Uterus (tissue), 4 donors: ENCODE measurements at places on chromosomes 7 and 10. TPM values are rescaled to one million over a fixed set of nuclear protein-coding genes. Genes with fewer than 3 reads are reported as not detected.
A peak's percentile ranks its signal among the peaks of the same experiment; 100 is the strongest.

DNA sequence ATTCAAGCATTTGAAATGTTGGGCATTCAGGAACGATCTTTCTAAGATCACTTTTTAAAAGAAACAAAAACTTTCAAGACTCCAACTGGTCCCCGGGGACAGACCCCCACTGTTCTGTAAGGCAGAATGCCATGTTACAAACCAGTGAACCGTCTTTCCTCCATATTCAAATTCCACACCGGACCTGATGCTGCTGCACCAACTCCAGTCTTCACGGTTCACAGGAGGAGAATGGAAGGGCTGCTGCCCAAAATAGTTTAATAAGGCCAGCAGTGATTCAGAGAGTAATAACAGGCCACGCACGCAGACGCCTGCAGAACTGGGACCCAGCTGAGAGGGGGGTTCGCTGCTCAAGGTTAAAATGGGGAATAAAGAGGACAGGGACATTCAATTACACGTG lies 47.2 kb downstream of the OSBPL3 start:
- DNase-seq, result no peak

- DNase-seq, result no peak
Observed at GRCh38 chr7:11742496-11742895, 89.5 kb downstream of the THSD7A start.

- DNase-seq, result no peak
Observed at GRCh38 chr7:2702594-2702957, 14.6 kb downstream of the AMZ1 start.

DNA sequence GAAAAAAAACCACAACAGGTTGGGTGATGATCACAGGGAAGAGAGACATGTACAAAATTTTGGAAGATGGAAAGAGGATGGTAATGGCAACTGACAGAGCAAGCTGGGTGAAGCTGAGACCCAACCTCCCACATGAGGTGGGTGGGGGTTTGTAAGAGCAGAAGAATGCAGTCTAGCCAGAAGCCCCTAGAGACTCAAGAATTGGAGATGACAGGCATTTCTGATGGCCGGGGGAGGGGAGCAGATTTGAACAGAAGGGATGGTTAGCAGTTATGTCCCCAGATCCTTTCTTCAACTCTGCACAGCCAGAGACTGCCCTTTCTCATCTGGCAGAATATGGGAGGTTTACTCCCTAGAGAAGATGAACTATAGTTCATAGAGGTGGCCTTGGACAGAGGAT lies 208.0 kb downstream of the GALNT17 start:
- DNase-seq, result no peak

- DNase-seq, result no peak
Observed at GRCh38 chr10:71600849-71601248, 118.7 kb downstream of the C10orf105 start.

DNA sequence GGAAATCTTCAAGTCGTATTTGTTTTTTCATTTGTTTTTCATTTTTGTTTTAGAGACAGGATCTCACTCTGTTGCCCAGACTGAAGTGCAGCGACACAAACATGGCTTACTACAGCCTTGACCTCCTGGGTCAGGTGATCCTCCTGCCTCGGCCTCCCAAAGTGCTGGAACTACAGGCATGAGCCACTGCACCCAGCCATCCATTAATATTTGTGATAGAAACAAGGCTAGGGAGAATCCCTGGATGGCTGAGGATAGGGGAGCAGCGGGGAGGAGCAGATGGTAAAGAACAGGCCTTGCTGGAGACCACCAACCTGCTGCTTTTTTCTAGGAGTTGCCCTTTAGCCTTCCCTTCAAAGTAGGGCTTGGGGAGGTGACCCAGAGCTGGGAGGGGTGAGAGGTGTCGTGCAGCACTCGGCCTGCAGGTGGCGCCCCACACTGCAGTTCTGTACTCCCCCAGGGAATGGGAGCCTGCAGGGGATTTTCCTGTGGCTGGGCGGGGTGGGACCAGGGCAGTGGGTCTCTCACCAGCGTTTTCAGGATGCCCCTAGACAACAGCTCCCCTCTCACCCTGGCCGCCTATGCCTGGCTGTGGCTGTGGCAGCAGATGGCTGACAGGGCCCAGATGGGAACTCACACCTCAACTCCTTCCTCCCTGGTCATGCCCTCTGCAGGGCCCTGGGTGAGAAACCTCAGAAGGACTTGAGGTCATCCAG lies 12.6 kb upstream of the CDH23 start:
- peak; percentile 66 for DNase-seq

GRCh38 chr7:94962661-94963060 lies 55.3 kb downstream of the PPP1R9A start:
- no peak for DNase-seq

GRCh38 chr10:10294184-10294880 lies 723.3 kb upstream of the CELF2 start:
- DNase-seq, result no peak

DNA sequence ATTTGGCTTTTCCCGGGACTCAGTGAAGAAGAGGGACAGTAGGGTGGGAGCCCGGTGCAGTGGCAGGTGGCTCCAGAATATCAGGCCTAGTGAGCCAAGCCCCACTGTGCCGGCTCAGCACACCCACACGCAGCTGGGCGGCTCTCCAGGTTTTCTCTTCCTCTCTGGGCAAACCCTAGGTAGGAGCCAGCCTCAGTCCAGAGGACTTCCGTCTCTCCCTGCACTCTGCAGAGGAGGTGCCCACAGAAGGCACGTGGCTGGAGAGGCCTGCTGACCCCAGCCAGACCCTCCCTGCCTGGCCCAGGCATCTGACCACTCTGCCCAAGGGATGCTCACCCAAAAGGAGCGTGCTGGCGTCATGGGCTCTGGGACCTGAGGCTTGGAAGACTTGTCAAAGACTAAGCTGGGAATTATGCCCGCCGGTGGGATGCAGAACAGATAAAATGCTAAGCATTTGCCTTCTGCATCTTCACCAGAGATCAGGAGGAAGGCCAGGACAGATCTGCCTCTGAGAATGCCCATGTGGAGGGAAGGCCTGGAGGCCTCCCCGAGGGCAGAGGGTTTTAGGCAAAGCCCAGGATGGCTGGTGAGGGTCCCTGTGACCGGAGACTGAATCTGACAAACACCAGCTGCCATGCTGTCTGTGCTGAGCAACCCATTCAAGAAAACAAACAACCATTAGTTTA lies 40.2 kb downstream of the TCERG1L start:
- DNase-seq, result no peak

- DNase-seq, result no peak
Observed at GRCh38 chr7:122136639-122137245, 7.3 kb downstream of the AASS start.

Gene ZSCAN25
- total RNA-seq, result 22.7 TPM

Gene HSPB1
- 795 TPM for total RNA-seq

Gene SLC13A1
- total RNA-seq, result not detected

Gene WDFY4
- total RNA-seq, result 2.0 TPM
